ENCODE measurements at places on chromosomes 5 and 9.

DNA sequence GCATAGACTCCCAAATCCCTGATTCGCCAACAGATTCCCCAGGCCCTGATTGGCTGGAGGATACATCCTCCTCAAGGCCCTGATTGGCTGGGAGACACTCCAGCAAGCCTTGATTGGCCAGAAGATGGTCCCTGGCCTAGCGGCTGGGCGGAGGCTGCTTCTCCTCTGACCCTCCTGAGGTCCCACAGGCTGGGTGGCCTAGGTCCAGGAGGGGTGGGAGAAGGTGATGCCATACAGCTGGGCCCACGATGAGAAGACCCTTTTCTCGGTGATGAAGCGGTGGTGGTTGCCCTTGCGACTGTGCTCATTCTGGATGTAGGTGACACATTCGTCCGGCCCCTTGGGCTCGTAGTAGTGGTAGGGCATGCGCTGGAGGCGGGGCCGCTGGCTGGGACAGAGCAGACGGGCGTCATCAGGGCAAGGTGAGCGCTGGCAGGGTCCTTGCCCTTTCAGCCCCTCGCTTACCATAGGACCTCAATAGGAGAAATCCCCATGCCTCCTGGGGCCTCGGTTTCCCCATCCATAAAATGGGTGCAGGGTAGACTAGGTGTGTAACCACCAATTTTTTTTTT is 9.0 kb upstream of the AK1 start:
- no peak for DNase-seq

- no peak for DNase-seq
Measured at GRCh38 chr5:171862624-171863023, 77.0 kb downstream of the SMIM23 start.

DNA sequence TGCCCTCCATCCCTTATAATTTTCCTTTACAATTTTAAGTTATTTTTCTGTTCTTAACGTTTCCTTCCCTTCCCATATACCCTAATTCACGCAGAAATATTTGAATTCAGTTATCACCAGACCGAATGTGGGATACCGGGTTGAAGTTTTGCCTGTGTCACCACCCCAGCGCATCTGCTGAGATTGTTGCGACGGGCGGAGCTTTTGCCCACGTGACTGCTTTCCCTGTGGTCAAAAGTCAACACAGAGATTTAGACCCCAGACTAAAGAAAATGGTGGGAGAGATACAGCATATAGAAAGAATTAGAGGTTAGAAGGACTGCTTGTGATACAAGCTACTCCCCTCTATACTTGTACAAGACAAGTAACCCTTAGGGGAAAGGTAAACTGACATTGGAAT is 326.4 kb upstream of the CTNND2 start:
- no peak for DNase-seq

GRCh38 chr9:131179561-131180219 is 54.3 kb downstream of the NUP214 start:
- DNase-seq = no peak

GRCh38 chr5:143311428-143311827 is 92.1 kb downstream of the NR3C1 start:
- DNase-seq = no peak

DNA sequence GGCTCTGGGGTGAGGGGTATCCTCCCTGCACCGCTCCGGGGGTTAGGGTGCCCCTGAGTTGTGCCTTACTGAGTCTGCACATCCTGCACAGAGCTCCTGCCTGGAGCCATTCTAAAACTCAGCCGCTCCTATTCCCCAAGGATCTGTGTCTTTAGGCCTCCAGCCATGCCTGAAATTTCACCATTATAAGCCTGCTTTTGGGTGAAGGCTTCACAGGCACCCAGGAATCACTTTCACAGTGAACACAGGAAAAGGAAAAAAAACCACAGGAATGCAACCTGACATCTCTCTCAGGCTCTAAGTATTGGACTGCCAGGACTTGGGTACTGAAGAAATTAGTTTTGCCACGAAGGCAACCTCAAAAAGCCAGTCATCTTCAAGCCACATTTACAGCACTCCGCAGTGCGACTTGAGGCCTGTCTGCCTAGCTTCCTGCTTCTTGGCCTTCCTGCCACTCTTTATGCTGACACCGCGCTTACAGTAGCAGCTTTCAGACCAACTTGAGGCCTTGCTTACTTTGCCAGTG is 30.9 kb downstream of the GALNT10 start:
- no peak for DNase-seq

DNA sequence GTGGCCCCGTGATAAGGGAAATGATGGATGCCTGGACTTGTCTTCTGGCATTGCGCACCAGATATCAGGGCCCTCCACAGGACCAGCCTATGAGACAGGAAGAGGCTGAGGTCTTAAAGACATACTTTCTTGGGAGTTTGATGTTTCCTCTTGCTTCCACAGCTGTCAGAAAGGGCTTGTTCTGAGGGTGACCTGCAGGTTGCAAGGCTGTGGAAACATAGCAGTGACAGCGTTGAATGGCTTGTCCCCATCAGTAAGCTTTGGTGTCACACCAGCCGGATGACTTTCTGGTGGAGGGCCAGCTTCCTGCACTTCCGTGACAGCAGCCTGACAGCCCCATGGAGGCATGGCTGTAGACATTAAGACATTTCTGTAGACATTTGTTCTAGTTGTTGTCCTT is 143.2 kb downstream of the C9orf152 start:
- DNase-seq = no peak

- no peak for DNase-seq
Measured at GRCh38 chr9:127277770-127278169, 13.2 kb downstream of the GARNL3 start.

DNA sequence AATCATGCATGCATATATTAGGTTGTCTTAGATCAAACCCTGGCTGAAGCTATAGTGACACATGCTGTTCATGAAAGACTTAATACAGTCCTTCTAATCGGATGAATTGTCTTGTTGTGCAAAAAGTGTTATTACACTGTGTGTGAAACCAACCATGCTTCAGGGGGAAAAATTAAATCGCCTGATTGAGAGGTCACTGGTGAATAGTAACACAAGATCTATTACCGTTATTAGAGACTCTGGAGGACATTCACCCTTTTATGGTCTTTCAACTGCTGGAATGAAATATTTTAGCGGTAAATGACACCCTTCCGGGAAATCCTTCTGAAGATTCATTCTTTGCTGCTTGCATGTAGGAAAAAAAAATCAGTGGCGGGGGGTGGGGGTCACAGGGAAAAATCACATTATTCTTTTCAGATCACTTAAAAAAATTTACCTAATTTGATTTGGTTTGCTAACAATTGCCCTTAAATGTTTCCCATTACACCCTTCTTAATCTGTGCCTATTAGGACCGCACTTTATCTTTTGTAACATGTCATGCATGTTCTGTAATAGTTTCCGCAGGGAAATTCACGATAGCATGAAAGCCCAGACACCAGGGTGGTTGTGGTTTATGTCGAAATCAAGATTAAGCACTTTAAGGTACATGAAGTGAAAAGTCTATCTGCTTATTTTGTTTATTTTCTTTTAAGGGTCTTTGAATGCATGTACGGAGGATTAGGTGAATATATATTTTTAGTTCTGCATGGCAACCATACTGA is 120.6 kb downstream of the FOCAD start:
- no peak for DNase-seq

DNA sequence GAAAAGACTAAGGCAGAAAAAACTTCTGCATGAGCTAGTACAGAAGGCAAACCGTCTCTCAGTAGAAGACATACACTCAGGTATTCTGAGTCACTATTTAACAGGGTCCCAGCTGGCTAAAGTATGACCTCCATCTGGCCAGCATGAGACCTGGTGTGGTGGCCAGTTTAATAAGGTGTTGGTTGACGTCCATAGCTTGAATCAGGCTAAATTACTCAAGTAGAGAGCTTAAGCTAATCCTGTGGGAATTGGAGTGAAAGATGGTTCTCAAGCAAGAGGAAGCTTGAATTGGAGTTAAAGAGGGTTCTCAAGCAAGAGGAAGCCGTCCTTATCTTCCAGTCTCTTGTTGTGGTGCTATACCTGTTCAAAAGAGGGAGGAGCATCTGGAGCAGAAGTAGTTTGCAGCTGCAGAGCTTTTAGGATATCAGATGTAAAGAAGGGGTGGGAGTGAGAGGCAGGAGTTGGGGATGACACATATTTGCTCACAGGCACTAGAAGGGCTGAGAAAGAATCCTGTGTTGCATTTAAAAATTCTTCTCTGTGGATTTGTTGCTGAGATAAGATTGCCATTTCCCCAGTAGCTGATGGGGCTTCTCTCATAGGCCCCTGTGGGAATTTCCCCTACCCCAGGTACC is 136.1 kb upstream of the RUSC2 start:
- DNase-seq = no peak

- DNase-seq = no peak
Measured at GRCh38 chr5:137954131-137954879, 65.0 kb downstream of the PKD2L2 start.

DNA sequence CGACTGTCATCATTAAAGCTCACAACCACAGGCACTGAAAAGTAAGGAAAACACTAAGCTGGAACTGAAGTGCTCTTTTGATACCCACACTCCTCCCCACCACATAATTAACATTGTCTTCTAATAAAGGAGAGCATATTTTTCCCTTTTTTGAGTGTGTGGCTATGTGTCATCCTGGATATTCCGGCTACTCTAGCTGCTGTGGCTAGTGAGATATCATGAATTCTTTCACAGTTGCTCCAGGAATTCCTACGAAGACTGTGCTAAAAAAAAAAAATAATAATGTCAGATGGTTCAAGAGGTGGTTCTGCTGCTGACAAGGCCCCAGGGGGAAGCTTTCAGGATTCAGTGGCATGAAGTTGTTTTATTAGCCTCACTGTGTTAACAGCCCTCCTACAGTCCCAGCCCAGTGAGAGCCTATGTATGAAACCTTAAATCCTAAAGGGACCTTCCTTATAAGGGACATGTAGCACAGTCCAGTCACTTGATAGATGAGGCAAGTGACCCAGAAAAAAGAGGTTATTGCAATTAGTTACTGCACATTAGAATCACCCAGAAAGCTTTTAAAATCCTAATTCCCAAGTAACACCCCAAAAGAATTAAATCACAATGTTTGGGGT is 46.6 kb downstream of the TMEM252 start:
- no peak for DNase-seq

DNA sequence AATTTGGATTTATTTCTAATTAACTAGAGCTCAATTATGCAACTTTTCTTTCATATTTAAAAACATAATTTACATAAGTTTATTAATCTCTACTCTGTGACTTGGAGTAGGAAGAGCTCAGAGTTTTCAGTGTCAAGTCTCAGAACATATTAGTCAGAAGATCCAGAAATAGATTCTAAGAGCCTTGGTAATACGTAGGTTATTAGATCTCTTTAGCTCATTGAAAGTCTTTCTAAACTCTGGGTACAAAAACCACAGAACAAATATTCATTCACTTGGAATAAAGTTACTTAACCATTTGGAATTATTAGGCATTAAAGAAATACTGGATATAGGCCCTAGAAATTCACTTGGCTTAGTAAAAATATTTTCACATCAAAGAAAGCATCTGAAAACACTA is 26.3 kb upstream of the ISCA1 start:
- no peak for DNase-seq

- no peak for DNase-seq
Measured at GRCh38 chr9:113583511-113584427, 120.2 kb downstream of the RGS3 start.

DNA sequence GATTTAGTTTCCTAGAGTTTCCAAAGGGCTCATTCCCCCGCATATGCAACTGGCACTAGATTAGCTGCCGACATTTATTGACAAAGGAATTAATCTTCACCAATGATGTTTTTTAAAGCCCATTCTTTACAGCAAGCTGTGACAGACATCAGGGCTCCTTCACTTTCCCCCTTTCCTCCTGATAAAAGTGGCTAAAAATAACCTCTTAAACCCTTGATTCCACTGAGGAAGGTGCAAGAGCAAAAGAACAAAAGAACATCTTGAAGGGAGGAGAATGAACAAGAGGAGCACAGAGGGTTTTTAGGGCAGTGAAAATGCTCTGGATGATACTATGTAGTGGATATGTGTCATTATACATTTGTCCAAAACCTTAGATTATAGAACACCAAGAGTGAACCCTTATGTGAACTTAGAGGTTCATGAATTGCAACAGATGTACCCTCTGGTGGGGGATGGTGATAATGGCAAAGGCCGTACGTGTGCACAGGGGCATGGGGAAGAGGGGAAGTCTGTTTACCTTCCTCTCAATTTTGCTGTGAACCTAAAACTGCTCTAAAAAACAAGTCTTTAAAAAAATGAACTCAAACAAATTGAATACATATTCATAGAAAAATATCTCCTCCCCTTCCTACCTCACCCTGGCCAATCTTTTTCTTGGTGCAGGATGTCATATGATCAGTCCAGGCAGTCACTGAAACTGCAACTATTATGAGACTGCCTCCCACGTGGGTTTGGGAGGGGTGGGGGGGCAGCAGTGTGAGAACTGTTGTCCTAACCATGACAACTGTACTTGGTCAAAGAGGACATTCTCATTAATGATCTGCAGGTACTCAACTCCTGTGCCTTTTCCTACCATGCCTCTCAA is 83.0 kb downstream of the MARCHF3 start:
- no peak for DNase-seq

DNA sequence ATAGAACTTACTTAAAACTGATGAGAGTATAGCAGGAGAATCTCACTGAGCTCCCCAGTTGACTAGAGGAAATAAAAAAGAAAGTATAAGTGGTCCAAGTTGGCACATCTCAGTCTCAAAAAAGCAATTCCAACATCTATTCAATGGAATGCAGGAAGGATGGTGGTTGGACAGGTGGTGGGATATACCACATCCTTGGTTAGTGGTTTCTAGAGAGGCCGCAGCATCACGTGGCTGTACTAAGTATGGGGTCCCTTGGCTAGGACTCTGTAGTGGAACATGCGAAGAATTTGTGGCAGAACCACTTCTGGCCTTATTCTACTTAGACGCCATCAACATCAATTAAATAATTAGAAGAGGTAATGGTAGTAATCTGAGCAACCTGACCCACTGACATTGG is 232.4 kb downstream of the SAXO1 start:
- DNase-seq = no peak

DNA sequence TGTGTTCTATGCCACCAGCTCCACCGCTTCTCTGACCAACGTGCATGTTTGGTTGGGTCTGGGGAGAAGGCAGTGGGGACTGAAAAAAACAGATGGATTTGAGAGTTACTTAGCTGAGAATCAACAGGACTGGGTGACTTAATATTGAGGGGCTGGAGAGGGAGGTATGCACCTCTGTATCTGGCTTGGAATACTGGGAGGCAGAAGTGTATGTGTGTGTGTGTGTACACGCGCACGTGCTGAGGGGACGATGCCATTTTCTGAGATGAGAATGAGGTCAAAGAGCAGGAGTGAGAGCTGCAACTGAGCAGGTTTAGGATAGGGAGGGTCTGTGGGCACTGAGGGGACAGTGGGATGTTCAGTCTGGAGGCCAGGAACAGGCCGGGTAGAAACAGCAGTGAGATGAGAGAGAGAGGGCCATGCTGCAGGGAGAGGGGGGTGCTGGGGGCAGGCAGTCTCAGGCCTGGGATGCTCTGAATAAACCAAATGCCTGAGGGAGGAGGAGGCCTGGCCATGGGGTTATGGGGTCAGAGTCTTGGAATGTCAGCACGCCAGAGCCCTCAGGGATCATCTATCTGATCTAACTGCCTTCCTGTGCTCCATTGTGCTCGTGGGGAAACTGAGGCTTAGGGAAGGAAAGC is 14.0 kb downstream of the PDGFRB start:
- no peak for DNase-seq

GRCh38 chr9:126361810-126362238 is 35.2 kb downstream of the MVB12B start:
- DNase-seq = no peak

- no peak for DNase-seq
Measured at GRCh38 chr9:89993678-89994630, 389.1 kb downstream of the GADD45G start.

- DNase-seq = no peak
Measured at GRCh38 chr9:109110329-109111021, 9.3 kb downstream of the TMEM245 start.

GRCh38 chr9:22041775-22042174 is 32.7 kb upstream of the CDKN2B start:
- DNase-seq = no peak

Data from NCI-H748 treated with DMSO at 0.1 percent for 48 hours (cell line).